ENCODE measurements at places on chromosomes 5 and 9.

DNA sequence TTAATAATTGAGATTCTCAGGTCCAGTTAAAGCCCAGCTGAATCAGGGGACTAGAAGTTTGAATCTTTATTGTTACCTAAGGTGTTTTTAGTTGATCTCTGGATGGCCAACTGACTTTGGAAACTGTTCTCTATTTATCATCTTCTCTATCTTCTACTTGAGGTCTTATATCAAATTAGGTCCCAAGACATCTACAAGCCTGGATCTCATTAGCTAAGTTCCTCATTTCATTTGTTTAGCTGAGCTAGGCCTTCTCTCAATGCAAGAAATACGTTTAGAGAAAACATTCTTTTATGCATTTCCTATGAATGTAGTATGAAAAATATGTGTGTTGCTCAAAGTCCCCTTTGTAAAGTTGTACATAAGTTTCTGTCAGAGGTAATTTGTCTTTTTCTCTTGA lies 196.6 kb downstream of the PTTG1 start:
- DNase-seq: no peak

DNA sequence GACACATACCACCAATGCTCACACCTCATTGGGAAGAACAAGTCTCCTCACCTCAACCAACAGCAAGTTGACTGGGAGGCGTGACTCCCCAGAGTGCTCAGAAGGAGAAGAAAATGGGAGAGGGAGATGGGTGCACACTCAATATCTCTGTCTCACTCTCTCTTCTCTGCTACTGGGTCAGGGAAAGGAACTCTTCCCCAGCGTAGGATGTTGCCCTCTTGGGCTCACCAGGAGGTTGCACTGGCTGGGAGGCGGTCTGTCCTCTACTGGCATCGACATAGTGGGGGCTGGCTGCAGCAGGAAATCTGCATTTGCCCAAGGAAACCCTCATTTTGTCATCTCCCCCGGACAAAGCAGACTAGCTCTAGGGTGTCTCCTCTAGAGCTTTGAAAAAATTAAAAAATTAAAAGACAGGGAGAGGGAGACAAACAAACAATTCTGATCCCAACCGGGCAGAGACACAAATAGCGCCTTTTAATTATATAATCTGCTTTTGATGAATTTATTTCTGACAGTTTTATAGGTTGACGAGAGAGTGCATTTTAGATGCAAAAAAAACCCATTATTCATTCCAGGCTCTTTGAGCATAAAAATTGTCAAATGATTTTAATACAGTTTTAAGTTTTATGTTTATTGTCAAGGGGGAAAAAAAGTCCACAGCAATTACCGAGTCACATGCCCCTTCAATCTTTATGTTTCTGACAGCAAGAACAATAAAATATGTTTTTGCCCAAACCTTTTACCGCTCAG lies 179.3 kb upstream of the MVB12B start:
- DNase-seq: no peak

DNA sequence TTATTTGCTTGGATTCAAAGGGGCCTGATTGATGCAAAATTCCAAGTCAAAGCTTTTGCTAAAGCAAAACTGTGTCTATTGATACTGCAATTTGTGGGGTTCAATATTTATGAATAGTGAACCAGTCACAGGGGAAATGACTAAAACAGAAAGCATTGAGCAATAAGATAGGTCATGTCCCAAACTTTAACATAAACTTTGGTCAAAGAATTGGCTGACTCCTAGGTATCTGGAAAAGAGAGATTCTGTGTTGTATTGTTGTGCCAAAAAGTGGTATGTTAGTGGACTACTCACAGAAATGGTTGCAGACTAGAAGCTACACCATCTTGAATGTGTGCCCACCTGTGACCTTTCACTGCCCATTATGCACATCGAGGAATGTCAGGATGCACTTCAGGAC lies 585.5 kb upstream of the RGMB start:
- peak; percentile 11 for DNase-seq

- peak; percentile 74 for DNase-seq
Observed at GRCh38 chr5:143195491-143195890, 208.0 kb downstream of the NR3C1 start.

- no peak for DNase-seq
Observed at GRCh38 chr5:176633598-176633997, 3.1 kb downstream of the EIF4E1B start.

- no peak for DNase-seq
Observed at GRCh38 chr5:109614981-109615380, 74.7 kb upstream of the MAN2A1 start.

DNA sequence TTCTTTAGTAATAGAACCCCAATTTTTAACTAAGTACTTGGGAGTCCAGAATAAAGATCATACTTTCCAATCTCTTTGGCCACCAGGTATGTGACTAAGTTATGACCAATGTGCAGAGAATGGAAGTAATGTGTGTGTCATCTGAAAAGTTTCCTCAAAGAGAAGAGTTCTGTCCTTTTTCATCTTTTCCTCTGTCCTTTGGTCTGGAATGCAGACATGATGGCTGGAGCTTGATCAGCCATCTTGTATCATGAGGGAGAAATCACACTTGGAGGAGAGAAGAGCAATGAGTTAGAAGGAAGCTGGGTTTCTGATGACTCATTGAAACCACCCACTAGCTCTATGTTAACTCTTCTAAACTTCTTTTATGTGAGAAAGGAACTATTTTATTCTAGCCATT lies 5.5 kb upstream of the CPEB4 start:
- DNase-seq: no peak

GRCh38 chr9:21294364-21294774 lies 10.7 kb downstream of the IFNA5 start:
- peak; percentile 10 for DNase-seq

- peak; percentile 0 for DNase-seq
Observed at GRCh38 chr9:19642256-19642655, 146.6 kb downstream of the SLC24A2 start.

DNA sequence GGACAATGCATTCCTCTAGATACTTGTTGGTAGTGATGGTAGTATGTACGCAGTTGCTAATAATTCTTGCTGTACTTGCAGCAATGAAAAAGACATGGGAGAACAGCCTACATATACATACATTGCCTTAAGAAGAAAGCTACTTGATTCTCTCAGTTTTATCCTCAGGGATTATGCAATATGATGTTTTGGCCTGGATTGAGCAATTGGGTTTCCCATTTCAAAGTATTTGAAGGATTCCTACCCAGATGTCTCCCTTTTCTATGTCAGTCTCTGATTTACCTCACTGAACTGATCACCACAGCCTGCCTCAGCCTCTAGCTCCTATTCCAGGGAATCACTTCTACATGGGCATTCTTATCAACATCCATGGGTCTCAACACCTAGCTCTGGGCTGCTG lies 210.1 kb upstream of the CDH10 start:
- DNase-seq: no peak

GRCh38 chr9:123348317-123348992 lies 7.5 kb upstream of the CRB2 start:
- DNase-seq: no peak

GRCh38 chr5:51033215-51033614 lies 350.0 kb upstream of the ISL1 start:
- DNase-seq: no peak

- no peak for DNase-seq
Observed at GRCh38 chr9:87588339-87588738, 90.7 kb downstream of the DAPK1 start.

DNA sequence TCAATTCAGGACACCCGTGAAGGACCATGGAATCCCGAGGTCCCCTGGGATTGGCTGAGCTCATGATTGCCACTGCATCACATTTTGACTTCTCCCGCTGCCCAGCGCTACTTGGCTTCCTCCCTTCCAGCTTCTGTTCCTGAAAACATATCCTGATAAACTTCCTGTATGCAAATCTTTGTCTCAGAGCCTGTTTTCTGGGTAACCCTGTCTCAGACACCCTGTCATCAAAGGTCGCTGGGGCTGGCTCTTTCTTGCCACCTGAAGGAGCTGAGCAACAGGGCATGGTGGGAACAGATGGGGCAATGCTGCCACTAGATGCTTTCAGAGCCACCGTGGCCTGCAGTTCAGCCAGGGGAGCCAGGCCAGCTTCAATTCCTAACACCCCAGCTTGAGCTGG lies 154.3 kb upstream of the TBC1D2 start:
- DNase-seq: no peak

- DNase-seq: no peak
Observed at GRCh38 chr9:98172604-98173003, 19.8 kb downstream of the CORO2A start.

DNA sequence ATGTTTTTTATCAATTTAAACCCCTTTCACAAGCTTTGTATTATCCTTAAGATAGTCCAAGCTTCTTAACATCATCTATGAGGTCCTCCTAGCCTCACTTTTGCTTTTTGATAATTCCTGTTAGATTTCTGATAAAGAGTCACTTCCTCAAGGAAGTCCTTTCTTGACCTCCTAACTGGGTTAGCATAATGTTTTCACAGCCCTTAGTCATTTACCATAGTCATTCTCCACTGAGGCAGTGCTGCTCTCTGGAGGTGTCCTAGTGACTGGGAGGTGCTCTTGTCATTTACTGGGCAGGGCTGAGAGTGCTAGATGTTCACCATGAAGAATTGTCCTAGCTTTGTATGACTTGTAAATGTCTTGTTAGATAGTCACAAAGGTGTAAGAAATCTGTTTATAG lies 26.4 kb downstream of the TNPO1 start:
- no peak for DNase-seq

GRCh38 chr9:89422151-89422975 lies 75.5 kb downstream of the SEMA4D start:
- DNase-seq: peak; percentile 7

DNA sequence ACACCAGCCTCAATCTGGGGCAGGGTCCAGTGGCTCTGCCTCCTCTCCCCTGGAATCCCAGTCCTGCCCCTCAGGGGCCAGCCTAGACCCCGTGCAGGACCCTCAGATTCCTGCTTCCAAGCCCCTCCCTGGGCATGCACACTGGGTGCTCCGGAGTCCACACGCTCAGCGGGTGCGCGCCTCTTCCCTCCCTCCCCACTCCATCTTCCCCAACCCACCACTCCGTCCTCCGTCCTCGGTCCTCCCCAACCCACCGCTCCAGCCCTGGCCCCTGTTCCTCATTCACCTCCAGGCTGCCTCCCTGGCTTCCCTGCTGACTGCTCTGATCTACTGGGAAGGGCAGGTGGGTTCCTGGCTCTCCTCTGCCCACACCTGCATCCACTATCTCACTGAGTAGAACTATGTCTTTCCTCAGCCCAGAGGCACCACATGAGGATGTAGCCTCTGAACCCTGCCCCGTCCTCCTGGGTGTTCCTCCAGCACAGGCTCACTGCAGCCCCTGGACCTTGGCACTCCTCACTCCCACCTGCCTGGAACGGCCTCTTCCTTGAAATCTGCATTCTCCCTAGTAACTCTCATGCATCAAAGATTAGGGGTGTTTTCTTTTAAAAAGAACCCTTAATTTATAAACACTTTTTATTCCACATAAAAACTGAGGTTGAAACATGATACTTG lies 92.8 kb downstream of the CAMSAP1 start:
- DNase-seq: no peak

DNA sequence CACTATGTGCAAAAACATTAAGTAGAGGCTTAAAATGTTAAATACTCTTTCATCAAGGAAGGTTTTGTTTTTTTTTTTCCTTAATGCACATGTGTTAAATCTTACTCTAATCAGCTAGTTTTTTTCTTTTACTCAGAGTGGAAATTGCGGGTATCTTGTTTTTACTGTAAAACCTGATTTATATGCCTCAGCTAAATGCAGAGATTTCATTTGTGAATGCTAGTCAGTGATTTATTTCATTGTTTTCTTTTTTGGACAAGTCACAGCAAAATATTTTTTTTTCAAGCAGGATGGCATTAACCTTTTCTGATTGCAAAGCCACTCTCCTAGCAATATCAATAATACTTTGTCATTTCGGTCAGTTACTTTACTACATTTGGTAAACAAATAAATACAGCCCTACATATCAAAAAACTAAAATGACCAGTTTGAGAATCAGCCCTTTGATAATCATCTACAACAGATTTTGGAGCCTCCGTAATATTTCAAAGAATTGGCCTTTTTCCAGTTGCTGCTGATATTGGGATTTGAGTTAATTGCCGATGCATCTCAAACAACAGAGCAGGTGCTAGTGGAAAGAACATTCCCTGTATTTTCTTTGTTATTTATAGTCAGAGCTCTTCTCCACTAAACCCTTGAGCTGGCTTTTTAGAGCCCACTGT lies 579.2 kb upstream of the ZNF608 start:
- no peak for DNase-seq

DNA sequence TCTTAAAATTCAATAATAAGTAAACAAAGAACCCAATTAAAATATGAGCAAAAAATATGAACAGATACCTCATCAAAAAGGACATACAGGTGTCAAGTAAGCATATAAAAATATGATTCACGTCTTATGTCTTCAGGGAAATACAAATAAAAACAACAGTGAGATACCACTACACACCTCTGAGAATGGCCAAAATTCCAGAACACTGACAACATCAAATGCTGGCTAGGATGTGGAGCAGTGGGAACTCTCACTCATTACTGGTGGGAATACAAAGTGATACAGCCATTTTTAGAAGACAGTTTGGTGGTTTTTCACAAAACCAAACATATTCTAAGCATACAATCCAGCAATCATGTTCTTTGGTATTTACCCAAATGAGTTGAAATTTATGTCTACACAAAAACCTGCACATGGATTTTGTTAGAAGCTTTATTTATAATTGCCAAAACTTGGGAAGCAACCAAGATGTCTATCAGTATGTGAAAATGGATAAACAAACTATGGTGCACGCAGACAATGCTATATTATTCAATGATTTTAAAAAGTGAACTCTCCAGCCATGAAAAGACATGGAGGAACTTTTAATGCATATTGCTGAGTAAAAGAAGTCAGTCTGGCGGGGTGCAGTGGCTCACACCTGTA lies 252.3 kb downstream of the NR3C1 start:
- no peak for DNase-seq

GRCh38 chr9:123267481-123268198 lies 746 bp downstream of the STRBP start:
- DNase-seq: no peak

DNA sequence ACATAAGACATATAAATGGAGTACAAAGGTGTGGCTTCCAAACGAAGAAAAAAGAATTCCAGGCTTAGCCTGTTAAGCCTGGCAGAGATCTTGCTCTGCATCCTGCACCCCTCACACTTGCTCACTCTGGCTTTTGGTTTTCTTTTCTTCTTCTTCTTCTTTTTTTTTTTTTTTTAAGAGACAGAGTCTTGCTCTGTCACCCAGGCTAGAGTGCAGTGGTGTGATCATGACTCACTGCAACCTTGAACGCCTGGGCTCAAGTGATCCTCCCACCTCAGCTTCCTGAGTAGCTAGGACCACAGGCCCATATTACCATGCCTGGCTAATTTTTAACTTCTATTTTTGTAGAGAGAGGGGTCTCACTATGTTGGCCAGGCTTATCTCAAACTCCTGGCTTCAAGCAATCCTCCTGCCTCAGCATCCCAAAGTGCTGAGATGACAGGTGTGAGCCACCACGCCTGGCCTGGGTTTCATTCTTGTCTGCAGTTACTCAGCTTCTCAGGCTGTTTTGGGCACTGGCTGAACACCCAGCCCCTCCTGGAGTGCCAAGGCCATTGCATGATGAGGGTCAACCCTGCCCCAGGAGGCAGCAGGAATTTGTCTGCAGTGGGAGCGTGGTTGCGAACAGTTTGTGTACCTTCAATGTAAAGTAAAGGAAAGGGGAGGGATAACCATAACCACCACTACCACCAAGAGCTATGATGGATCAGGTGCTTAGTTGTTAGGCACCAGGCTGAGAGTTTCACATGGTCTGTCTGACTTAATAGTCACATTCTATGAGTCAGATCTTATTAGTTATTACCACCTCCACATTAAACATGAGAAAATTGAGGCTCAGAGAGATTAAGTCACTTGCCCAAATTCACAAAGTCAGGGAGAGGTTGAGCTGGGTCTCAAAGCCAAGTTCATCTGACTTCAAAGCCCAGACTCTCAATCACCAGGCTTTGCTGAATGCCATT lies 219.2 kb upstream of the PANK3 start:
- no peak for DNase-seq

GRCh38 chr5:178398901-178399700 lies 166.5 kb upstream of the PHYKPL start:
- no peak for DNase-seq

All from fibroblast of pulmonary artery (primary cell).